ENCODE measurements at places on chromosomes 5 and 9. TPM values are rescaled to one million over a fixed set of nuclear protein-coding genes. Genes with fewer than 3 reads are reported as not detected.

ADGRV1 gene
- polyA plus RNA-seq = 88.3 TPM

DNA sequence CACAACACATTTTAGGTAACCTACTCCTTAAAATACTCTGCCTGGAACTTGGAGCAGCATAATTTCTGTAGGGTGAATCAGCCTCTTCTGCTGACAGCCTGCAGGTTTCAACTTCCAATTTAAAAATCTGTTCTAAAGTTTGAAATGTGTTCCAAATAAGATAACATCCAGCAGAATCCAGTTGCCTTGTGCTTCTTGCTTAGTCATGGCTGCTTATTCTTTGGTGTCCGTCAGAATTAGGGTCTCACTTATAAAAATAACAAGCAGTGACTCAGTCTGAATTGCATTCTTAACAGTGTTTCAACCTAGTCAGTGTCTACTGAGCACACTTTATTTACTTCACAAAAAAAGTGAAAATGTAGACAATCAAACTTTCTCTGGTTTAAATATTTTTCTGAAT lies 3.7 kb downstream of the CDH6 start:
- no peak for DNase-seq
- no peaks in the 10 kb centered on the region for H3K36me3 ChIP-seq
- H3K4me3 ChIP-seq = no peak overlapping the region

- DNase-seq = peak; percentile 90
- no peak overlapping the region for H3K27ac ChIP-seq
- H3K27me3 ChIP-seq = no peaks in the 10 kb centered on the region
- no peak overlapping the region for H3K4me3 ChIP-seq
Observed at GRCh38 chr5:36692791-36693763, 86.7 kb downstream of the SLC1A3 start.

DNA sequence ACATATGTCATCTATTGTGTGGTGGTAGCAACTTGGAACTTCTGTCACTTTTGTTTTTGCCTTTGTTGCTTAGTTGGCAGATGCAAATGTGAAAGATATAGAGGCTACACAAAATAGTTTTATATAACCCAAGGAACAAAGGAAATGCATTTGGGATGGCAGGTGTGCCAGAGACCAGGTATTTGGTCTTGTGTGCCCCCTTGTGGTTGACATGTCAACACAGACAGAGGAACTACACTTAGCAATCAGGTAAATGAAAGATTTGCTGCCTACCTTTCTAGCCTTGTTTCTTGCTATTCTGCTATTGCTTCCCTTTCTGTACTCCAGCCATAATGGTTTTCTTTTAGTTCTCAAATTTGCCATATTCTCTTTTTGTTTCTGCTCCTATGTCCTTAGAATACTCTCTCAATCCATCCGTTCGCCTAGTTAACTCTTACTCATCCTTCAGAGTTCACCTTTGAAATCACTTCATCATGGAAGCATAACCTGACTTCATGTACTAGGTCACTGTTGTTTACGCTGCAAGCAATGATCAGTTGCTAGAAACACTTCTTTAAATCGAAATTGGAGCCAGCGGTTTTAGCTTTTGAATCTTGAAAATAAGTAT lies 119.5 kb downstream of the TRPM3 start:
- no peak overlapping the region for H3K4me3 ChIP-seq
- peak; percentile 56 for DNase-seq
- H3K36me3 ChIP-seq = no peaks in the 10 kb centered on the region
- no peaks in the 10 kb centered on the region for H3K4me1 ChIP-seq
- no peak overlapping the region for H3K27ac ChIP-seq

DNA sequence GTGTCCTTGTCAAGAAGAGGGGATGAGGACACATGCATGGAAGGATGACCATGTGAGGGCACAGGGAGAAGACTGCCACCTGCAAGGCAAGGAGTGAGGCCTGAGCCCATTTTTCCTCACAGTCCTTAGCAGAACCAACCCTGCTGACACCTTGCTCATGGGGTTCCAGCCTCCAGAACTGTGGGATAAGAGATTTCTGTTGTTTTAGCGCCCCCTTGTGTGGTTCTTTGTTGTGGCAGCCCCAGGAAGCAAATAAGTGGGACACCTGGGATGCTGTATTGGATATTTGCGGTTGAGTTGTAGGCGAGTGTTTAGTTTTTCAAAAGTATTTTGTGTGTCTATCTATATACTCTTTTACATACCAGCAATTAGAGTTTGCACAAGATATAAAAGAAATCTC lies 206.4 kb downstream of the NXNL2 start:
- H3K27ac ChIP-seq = no peak overlapping the region
- no peak for DNase-seq
- H3K36me3 ChIP-seq = no peaks in the 10 kb centered on the region
- peaks cover 36% of the 10 kb centered on the region for H3K4me1 ChIP-seq
- no peaks in the 10 kb centered on the region for H3K27me3 ChIP-seq
- no peak overlapping the region for H3K4me3 ChIP-seq

DNA sequence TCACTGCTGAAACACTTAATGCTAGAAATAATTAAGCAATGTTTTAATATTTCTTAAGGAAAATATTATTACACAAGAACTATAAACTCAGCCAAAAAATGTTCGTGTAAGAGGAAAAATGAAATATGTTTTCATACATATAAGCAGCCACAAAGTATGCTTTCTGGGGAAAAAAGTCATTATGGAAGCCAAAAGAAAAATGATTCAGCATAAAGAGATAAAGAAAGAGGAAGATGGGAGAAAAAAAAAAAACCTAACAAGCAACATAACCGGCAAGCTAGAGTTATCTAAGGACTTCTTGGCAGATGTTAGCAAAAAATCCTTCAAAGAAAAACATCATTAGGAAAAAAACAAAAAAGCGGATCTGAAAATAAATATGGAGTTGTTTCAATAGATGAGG lies 179.1 kb downstream of the MUSK start:
- H3K27me3 ChIP-seq = no peaks in the 10 kb centered on the region
- no peak for DNase-seq
- no peaks in the 10 kb centered on the region for H3K4me1 ChIP-seq
- no peak overlapping the region for H3K27ac ChIP-seq
- H3K4me3 ChIP-seq = no peak overlapping the region

- no peaks in the 10 kb centered on the region for H3K27me3 ChIP-seq
- H3K4me1 ChIP-seq = no peaks in the 10 kb centered on the region
- no peak for DNase-seq
Observed at GRCh38 chr5:102932781-102933180, 177.7 kb downstream of the PAM start.

Measured in hepatocyte (in vitro differentiated cells).